Stimulated activated CD8-positive, alpha-beta memory T cell treated with anti-CD3 and anti-CD28 coated beads, Interleukin-4, amount 100 ng/mL, for 4 hours (primary cell): ENCODE measurements at places on chromosomes 11 and 22.

- peak; percentile 64 for DNase-seq
Measured at GRCh38 chr22:20117633-20118299, 740 bp upstream of the TRMT2A start.

DNA sequence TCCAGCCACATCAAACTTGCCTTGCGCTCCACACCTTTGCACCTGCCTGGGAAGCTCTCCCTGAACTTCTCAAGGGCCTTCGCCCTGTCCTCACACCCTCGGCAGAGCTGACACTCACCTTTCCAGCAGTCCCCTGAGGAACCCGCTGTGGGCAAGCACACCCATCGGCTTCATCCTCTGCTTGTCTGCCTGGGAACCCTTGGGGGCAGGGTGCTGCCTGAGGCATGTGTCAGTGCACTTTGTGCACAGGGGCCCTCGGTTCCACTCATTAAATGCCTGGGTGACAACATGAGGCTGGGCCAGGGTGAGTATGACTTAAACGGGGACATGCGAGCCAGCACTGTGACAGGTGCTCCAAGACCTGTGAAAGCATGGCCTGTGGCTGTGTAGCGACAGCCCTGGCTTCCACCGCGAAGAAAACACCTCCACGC is 2.6 kb upstream of the LRFN4 start:
- no peak for DNase-seq

DNA sequence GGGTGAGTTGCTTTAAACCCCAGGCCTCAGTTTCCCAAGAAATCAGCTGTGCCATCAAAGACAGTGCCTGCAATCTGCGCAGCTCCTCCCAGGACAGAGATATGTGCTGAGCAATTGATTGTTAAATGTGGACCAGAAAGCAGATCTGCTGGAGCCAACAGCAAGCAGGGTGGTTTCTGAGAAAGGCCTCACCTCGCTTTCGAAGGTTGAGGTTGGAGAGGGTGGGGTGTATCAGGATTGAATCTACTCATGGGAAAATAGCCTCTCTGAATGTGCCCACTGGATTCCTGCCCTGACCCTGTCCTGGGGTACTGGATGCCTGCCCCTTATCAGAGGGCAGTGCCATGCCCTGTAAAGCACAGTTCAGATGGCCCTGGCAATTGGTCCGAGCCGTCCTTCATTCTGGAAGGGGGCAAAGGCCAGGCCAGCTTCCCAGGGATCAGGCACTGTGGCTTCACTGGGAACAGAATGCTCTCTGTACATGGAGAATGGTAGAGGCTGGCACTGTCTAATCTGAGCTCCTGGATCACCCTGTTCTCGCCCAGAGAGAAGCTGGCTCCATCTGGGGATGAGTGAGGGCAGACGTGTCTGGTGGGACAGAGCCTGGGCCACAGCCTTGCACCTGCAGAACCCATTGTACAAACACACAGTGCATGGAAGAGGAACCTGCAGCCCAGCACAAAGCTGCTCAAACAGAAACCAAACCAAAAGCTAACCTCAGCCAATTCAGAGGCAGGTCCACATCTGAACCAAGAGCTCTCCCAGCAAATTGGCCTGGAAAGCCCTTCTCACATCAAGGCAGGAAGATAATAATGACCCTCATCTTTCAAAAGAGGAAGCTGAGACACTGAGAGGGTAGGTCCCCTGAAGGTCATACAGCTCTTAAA is 15.2 kb downstream of the DHCR7 start:
- no peak for DNase-seq

GRCh38 chr22:19117111-19117512 is 5.1 kb downstream of the DGCR2 start:
- no peak for DNase-seq

GRCh38 chr22:42990131-42990838 is 24.7 kb downstream of the PACSIN2 start:
- DNase-seq, result no peak
